HuH-7 (cell line): ENCODE measurements at places on chromosomes 13 and 19.

DNA sequence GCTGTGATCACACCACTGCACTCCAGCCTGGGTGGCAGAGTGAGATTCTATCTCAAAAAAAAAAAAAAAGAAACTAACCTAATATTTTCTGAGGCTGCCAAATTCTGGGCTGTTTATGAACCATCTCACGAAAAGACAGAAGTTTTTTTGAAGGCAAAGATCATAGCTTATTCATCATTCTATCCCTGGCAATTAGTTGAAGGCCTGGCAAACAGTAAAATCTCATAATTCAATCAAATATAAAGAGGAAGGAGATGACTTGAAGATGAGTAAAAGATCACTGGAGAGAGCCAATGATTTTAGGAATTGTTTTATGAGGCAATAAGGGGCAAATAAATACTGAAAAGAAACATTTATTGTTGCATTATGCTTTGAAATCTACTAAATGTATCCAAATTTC, 216.5 kb downstream of the DCLK1 start:
- DNase-seq = no peak

DNA sequence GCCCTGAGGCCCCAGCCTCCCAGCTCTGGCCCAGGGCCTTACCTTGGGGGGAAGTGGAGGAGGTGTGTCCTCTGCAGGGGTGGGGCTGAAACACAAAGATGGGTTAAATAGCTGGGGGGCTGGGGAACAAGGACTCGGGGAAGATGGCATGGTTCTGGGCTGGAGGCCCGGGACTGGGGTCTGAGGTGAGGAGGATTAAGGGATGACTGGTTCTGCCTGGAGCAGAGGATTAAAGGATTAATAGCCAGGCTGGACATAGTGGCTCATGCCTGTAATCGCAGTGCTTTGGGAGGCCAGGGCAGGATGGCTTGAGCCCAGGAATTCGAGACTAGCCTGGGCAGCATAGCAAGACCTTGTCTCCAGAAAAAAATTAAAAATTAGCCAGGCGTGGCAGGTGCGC, 11.6 kb downstream of the MAP4K1 start:
- DNase-seq = no peak

DNA sequence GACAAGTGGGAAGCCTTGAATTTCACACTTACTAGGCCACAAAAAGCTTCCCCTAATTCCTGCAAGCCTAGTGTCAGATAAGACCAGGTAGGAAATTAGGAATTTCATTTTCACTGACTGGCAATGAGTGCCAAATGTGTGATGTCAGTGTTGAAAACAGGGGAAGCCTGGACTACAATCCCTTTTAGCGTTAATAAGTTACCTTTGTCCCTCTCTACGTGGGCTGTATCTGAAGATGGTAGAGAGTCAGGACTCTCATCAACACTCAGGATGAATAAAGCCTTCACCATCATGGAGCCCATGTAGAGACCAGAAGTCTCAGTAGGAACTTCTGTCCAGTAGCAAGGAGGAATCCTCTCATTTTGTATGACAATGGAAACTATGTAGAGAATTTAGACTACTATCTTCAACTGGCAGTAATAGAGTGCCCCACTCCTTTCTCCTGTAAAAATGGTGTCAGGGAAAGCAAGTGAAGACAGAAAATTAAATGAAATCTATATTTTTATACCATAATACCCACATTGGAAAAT, 324.1 kb upstream of the KLHL1 start:
- DNase-seq = no peak

- DNase-seq = no peak
Measured at GRCh38 chr13:69124996-69125395, 982.6 kb upstream of the ATXN8OS start.

- DNase-seq = no peak
Measured at GRCh38 chr19:40193587-40193849, 2.3 kb downstream of the MAP3K10 start.

GRCh38 chr19:16922949-16923348, 34.1 kb downstream of the F2RL3 start:
- no peak for DNase-seq

DNA sequence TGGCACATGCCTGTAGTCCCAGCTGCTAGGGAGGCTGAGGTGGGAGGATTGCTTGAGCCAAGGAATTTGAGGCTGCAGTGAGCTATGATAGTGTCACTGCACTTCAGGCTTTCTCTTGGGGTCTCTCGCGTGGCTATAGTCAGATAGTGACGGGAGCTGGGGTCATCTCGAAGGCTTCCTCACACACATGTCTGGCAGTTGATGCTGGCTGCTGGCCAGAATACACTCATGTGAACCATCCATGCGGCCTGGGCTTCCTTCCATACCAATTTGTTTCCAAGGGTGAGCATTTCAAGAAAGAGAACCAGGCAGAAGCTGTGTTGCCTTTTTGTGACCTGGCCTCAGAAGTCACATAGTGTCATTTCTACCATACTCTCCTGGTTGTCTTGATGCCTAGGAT, 26.4 kb downstream of the LEUTX start:
- no peak for DNase-seq

- no peak for DNase-seq
Measured at GRCh38 chr13:109396266-109396665, 390.1 kb downstream of the IRS2 start.

DNA sequence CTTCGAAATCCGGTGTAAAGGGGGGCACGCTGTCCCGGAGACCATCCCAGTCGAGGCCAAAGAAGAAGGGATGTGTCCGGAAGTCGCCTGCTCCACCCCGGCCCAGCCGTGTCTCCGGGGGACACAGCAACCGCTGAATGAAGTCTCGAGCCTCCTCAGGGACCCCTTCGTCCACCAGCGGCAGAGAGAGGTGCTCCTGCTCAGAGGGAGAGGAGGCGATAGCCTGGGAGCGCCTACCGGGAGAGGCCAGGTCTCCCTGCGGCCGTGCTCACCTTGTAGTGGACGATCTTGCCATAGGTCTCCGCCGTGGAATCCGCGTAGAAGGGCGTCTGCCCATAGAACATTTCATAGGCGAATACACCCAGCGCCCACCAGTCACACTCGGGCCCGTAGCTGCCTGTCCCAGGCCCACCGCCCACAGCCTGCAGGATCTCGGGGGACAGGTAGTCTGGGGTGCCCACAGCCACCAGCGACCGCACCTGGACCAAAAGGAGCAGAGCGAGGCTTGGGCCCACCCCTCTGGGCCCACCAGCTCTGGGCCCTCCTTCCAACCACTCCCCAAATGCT, 4.8 kb downstream of the DMPK start:
- DNase-seq = no peak

DNA sequence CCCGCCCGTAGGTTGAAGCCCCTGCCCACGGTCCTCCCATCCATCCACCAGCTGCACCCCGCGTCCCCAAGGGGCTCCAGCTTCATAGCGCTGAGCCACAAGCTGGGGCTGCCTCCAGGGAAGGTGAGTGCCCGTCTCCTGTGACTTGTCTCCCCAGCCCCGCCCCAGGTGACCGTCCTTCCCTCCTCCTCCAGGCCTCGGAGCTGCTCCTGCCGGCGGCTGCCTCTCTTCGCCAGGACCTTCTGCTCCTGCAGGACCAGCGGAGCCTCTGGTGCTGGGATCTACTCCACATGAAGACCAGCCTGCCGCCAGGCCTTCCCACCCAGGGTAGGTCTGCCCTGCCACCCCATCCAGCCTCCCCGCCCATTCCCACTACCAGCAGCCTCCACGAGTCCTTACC, 7.5 kb downstream of the HAUS5 start:
- DNase-seq = no peak

DNA sequence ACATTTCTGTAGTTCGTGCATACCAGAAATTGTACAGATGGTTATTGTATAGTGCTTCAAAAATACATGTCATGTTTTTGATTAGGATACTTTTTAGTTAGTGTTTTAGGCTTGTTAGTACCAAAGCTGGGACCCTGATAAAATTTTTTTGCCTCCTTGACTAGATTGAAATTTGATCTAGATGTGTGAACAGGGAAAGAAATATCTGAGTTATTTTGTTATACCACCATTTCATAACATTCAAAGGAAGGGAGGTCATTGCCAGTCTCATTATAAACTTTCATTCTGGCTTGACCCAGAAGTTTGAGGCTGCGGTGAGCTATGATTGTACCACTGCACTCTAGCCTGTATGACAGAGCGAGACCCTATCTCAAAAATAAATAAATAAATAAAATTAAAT, 9.0 kb downstream of the LMO7 start:
- no peak for DNase-seq

DNA sequence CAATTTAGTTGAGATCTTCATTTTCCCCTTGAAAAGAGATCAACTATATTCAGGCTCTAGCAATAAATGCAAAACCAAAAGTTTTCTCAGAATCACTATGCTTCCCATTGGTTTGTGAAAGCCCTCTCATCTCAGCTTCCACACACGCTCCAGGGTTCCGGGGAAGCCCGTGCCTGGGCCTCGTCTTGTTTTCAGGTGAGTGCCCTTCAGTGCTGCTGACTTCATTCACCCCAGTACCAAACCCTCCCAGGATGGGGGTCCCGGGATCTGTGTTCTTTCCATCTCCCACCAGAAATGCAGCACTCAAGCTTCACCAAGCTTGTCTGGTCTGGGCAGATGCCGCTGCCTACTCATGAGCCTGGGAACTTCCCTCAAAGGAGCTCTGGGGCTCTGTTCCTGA, 97.7 kb downstream of the TEX29 start:
- no peak for DNase-seq

DNA sequence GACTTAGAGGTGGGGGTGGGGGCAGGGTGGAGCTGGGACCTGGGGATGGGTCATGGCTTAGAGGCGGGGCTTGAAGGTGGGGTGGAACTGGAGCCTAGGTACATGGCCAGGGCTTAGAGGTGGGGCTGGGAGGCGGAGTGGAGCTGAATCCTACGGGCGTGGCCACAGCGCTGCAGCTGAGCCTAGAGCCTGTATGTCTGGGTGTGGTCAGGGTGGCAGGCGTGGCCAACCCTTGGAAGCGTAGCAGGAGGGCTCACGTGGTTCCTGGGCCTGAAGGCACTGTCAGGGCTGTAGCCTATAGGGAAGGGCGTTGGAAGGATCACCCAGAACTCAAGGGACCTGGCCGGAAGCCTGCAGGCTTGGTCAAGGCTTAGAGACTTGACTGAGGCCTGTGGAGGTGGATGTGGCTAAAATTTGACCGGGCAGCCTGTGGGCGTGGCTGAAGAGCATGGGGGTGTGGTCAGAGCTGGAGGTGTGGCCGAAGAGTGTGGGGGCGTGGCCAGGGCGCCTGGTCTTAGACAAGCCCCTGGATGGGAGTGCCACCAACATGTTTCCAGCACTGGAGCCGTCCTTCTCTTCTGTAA, 24.3 kb downstream of the COLGALT1 start:
- DNase-seq = peak; percentile 47

DNA sequence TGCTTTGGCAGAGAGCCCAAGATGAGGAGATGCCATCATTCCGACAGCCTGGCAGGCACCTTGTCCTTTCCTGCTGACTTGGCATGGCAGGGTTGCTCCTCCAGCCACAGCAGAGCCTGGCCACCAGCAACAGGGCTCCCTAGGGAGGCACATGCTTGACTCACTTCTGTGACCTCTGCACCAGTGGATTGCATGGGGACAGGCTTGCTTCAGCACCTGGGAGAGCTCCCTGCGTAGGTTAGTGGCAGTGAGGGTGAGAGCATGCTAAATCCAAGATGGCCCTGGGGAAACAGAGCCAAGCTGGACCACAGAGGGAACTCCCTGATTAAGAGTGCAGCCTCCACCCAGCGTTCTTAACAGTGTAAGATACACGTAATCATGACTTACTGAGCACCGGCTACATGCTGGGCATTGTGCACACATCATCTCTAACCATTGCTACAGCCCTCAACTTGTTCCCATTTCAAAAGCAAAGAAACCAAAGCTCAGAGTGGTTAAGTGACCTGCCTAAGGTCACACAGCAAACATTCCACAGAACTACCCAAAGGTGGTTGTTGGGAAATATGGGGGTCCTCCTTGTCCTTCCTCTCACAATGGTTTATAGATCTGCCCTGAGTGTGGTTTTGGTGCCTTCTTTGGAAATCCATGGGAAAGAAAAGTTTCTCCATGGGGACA, 116.6 kb upstream of the UQCRFS1 start:
- DNase-seq = peak; percentile 29

- peak; percentile 93 for DNase-seq
Measured at GRCh38 chr19:55353803-55354697, 469 bp downstream of the COX6B2 start.

DNA sequence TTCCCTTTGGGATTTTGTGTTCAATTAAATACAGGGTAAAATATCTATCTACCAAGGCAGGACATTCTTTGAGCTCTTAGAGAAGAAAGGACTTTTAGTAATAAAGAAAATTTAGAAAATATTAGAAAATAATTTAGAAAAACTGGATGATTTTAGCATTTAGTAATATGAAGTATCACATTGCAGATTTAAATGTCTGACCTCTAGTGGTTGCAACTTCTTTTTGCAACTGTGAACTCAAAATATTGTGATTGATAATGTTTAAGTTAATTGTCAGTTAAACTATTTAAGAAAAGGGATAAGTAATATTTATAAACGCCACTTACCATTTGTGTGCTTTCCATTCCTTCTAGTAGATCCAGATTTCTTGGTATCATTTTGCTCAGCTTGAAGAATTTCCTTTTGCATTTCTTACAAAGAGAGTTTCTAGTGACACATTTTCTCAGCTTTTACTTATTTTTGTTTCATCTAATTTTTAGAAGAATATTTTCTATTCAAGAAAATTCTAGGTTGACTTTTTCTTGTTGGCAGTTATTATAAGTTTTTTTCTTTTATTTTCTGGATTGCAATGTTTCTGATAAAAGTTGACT, 10.3 kb upstream of the POSTN start:
- no peak for DNase-seq

DNA sequence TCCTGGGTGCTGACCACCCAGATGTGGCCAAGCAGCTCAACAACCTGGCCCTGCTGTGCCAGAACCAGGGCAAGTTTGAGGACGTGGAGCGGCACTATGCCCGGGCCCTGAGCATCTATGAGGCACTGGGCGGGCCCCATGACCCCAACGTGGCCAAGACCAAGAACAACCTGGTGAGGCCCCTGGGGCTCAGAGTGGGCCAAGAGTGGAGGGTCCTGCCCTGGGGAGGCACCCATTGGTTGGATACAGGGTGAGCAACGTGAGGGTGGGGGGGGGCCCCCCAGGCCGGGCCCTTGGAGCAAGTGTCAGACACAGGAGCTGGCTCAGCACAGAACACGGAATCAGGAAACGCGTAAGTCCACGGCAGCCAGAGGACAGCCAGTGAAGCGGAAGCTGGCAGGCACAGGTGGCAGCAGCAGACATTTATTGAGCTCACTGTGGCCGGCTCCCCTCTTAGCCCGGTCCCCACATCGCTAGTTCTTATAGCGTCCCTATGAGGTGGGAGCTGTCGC, 8.9 kb downstream of the KLC3 start:
- DNase-seq = no peak

GRCh38 chr13:79557666-79558065, 76.7 kb downstream of the NDFIP2 start:
- DNase-seq = no peak

DNA sequence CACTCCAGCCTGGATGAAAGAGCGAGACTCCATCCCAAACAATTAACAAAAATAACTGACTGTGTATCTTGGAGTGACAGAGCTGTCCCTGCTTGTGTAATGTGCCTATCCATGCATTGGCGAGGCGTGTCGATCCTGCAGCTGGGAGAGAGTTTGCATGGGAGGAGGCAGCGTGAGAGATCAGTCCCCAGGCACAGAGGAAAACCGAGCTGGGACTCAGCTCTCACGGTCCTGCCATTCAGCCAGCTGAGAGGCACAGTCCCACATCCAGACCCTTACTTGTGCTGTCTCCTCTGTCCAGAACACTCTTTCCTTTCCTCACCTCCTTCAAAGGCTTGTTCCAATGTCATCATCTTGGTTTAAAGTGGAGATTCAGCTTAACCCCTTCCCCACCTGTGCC, 11.9 kb upstream of the SULT2B1 start:
- no peak for DNase-seq
